ENCODE measurements at places on chromosomes 11 and 22.

DNA sequence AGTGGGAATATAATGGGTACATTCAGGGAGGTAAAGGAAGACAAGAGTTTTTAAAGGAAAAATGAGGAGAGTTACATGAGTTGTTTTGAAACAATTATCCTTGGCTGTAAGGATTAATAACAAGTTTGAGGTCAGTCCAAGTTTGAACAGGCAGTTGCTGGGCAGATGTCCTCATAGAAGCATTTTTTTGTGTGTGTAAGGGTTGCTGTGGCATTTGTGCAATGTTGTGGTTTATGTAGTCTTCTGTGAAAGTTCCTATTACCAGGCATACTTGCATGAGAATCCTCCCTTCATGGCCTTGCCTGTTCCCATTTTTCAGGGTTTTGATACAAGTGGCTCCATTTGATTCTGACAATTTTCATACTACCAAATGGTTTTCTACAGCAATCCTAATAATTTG lies 400.2 kb downstream of the KCNA4 start:
- DNase-seq = no peak

DNA sequence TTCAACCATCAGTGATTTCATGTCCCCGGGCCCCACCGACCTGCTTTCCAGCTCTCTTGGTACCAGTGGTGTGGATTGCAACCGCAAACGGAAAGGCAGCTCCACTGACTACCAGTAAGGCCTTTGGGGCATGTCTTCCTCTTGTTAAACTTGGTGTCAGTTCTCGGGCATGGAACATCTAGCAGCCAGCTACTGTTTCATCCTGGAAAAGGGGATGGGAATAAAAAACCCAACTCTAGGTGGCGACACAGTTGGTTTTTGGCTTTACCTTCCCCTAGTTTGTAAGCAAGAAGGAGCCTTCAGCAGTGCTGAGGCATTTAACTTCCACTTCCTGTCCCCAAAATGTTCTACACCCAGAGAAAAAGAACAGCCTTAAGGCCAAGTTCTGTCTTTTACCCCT lies 76.7 kb downstream of the BMAL1 start:
- DNase-seq = peak; percentile 8

GRCh38 chr22:25754527-25755202 lies 12.7 kb downstream of the MYO18B start:
- DNase-seq = no peak

DNA sequence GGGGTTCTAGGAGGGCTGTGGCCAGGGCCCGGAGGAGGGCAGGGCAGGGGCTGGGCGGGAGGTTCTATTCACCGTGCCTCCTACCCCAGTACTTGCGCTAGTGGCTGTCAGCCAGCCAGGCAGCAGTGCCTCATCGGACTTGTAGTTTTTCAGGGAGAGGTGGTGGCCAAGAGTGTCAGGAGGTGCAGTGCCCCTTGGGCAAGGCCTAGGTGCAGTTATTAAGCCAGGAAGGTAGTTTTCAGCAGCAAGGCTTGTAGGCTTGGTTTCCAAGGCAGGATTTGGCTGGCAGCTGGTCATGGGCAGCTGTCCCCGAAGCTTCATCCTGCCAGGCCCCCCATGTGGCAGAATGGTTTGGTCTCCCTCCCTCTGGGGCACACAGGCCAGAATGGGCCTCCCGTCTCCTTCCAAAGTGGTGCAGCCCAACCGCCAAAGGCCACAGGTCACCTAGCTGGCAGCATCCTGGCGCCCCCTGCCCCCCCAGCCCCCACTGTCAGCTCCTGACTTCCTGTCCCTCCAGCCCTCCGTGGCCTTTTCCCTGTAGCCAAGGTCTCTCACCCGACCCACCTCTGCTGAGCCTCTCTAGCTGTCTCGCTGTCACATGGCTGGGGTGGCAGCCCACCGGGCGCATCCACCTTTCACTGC lies 8.5 kb downstream of the CCDC88B start:
- DNase-seq = peak; percentile 78

- DNase-seq = no peak
Observed at GRCh38 chr11:34233215-34233614, 124.6 kb downstream of the ABTB2 start.

GRCh38 chr22:44962741-44963454 lies 46.9 kb downstream of the PHF21B start:
- DNase-seq = no peak

DNA sequence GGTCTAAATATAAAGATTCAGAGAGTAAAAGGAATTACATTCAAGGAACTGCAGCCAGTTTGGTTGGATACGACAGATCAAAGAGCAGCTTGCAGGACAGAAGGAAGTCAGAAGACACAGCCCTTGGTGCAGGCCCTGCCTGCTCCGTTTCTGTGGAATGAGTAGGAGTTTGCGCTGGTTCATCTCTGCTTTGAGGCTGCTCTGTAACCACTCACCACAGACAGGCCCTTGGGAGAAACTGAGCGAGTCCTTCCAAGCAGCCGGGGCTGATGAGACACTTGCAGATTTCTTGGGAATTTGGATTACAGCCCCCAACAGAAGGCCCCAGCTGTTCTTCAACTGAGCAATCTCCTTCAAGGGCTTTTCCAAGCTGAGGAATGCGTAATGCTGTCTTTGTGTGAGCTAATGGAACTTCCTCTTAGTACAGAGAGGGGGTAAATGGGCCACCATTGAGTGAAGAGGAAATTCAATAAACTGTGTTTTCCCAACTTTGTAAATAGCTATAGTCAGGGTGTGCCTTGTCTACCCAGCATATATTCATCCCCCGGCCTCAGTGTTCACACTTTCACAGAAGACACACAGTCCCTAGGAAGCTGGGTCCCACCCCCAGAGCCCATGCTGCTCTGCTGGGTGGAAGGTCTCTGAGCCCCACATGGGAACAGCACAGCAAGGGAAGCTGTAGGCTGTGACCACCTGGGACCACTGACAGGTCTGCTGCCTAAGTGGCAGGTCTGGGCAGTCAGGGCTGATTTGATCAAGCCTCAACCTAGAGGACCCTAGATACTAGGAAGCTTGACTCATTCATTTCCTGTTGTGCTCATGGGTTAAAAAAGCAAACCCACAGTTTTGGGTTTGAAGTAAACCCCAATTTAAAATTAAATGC lies 16.6 kb downstream of the IL10RA start:
- DNase-seq = no peak

- no peak for DNase-seq
Observed at GRCh38 chr22:30079952-30080533, at the start of gene HORMAD2. Gene HORMAD2, plus strand, starts transcription at chr22:30080464. Its CDS starts 13,489 bp downstream, at chr22:30093953.

DNA sequence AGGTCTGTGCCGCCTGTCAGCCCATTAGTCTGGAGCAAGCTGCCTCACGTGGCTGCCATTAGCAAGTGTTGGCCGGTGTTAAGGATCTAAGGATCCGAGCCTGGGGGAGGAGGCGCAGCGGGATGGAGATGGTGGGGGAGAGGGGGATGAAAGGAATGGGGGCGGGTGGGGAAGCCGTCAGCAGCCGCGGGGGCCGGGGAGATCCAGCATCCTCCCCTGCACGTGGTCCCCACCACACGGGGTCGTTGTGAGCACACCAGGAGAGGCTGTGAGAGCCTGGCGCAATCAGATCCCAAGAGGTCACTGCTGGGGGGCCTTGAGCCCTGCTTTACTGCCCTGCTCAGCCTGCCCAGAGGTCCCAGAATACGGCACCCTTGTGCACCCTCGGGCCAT lies 7.3 kb downstream of the CABP7 start:
- peak; percentile 43 for DNase-seq

- DNase-seq = no peak
Observed at GRCh38 chr22:44067901-44068300, 43.8 kb downstream of the PARVB start.

DNA sequence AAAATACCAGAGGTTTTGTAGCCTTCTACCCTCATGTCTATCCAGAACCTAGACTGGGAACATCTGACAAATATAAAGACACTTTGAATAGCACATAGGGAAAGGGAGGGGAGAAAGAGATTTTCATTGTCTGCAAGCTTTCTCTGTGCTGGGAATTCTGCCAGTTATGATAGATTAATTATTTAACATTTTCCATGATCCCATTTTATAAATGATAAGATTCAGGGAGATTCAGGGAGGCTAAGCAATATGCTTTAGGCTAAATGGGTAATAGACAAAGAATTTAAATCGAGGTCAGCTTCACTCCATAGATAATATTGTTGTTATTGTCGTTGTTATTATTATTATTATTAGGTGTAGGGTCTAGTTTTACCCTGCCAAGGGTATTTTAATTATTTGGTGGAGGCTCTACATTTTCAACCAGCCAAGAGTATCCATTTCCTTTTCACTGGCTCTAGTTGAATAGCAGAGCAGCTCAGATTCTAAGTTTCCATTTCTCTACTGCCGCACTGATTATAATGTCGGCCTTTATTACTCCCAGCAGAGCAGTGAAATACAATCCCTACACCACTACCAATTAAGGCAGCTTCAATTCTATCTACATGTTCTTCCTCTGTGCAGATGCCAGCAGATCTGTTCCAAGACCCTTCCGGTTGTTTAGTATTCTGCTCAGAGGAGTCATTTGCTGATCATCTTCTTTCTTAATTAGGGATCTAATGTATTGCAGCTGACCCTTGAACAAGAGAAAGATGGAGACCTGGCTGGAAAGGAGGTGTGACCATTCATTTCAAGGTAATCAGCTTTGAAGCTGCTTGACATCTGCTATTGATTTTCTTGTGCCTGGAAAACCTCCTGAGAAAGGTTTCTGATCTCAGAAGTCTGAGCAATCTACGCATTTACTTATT lies 23.8 kb upstream of the SYN3 start:
- DNase-seq = no peak

DNA sequence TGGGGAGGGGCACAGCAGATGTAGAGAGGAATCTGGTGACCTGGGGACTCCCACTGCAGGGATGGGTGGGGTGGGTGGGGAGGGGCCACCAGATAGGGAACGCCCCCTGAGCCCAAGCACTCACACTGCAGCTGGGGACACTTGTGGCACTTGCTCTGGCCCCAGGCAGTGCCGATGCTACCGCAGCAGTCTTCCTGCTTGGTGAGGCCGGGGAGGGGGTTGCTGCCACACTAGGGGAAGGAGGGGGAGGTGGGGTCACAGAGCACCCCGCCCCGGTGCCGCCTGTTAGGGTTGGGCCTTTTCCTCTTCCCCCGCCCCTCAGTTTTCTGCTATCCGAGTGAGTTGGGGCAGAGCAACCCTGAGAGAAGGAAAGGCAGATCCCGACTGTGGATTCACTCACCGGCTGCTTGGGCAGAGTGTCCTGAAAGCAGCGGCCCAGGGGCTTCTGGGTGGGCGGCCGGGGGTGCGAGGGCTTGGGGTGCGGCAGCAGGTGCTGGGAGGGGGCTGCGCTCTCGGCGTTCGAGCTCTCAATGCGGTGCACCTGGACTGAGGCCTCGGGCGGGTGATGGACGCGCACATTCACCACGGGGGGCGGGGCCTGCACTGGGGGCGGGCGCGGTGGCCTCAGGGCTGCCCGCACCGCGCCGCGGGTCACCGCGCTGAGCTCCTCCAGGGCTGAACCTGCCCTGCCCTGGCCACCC lies 4.7 kb downstream of the LTBP3 start:
- DNase-seq = no peak

GRCh38 chr22:28907311-28908008 lies 24.1 kb downstream of the ZNRF3 start:
- DNase-seq = no peak

DNA sequence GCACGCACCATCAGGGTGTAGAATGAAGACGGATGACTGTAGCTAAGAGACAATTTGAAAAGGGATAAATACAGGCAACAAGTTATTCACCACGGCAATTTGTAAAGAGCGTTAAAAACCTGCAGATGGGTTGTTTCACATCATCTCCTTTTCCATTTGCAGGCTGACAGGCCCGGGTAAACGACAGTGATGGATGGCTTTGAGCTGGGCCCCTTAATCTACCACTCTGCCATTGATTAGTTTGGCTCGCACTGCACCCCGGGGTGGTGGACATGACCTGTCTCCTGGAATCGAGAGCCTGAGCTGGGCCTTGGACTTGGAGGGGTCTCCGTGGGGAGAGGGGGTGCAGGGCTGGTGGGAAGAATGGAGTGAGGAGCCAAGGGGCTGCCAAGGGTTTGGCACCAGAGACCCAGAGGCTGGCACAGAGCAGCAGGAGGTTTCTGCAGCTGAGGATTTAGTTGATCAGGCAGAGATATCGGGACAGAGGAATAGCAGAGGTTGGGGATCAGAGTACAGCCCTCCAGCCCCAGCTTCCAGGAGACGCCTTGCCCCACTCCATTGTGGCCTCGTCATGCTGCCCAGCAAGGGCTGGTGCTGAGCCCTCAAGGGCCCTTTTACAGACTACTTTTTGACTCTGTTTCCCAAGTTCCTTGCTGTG lies 110.6 kb upstream of the NECTIN1 start:
- DNase-seq = no peak

DNA sequence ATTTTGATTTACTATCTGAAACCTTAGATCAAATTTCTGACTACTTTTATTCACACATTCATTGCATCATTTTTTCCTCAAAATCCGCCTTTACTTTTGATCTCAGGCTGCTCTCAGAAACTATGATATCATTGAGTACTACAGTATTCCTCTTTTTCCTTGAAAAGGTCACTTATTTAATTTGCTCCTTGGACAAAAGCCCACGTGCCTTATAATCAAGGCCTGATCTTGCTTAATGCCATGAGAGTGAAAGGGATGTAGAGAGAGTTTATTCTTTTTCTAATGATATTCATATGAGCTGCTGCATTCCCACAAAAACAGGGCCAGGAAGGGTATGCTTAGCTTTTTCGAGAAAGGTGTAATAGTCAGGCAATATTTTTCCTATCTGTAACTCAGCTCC lies 327.0 kb downstream of the ETS1 start:
- no peak for DNase-seq

GRCh38 chr11:86987679-86988078 lies 32.5 kb upstream of the FZD4 start:
- no peak for DNase-seq

GRCh38 chr11:15006139-15006759 lies 34.1 kb upstream of the CALCA start:
- DNase-seq = peak; percentile 76

GRCh38 chr22:26669060-26669481 lies 11.7 kb downstream of the MIAT start:
- DNase-seq = peak; percentile 72

GRCh38 chr11:927871-928270 lies 2.2 kb downstream of the AP2A2 start:
- no peak for DNase-seq

DNA sequence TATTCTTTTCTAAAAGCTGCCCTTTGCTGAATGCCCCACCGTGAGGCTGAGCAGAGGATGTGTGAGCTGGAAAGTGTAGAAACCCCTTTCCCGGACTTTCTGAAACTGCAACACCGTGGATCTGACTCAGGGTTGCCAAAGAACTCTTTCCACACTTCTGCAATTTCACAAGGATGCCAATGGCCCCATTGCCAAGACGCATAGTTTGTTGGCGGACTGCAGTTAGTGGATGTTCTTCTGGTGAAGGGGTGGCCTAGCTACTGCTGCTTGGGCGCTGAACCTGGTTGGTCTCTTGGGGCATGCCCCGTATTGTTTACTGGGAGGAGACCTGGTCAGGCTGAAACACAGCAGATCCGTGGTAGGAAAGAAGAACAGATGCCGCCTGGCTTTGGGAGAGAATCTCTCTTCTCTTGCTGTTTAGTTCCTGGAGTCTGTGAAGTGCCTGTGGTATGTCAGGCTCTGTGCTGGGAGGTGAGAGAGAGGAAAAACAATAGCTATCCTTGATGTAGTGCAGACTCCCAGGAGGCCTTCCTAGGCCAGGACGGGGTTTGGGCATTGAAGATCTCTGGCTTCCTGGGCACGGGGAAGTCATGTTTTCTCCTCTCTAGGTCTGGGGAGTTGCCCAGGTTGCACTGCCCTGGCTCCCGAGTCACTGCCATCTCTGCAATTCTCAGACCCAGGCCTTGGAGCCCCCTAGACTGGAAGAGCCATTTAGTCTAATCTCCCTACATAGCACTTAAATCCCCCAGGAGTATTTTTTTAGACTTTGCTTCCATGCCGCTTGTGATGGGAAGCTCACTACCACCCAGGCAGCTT lies 26.9 kb downstream of the CD82 start:
- no peak for DNase-seq

GRCh38 chr22:19984851-19985811 lies 31.5 kb downstream of the ARVCF start:
- no peak for DNase-seq
